ENCODE measurements at places on chromosomes 7 and 10.

DNA sequence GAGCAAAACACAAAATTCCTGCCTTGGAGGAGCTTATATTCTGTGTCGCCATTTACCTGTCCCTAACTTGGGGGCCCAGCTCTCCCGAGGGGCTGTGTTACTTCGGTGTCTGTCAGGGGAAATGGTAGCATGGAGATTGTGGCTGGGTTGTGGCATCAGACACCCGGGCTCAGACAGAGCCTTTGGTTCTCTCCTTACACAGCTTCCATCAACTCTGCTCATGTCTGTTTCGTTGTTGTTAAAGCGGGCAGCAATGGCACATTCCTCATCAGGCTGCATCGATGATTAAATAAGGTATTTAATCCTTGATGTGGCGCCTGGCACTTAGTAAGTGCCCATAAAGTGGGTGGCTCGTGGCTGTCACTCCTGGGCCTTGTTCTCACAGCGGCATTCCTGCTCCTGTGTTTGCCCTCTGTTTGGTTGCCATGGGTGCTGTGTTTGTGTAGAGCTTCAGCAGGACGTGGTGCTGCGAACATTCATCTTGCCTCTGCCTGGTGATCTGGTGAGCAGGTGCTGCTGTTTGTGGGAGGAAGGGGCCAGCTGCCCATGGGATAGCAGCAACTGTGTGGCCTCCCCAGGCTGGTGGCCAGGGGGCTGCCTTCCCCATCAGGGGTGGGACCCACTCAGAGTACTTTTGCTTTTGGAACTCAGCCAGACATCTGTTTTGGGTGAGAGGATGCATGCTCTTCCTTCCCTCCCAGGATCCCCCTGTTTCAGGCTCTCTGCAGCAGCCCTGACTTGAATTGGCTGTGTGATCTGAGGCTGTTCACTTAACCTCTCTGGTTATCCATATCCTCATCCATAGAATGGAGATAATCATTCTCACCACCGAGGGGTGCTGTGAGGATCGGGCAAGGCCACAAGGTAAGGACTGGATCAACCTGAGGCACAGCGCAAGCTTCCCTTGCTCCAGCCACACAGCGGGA, 207.2 kb upstream of the SVIL start:
- peak; percentile 67 for DNase-seq

- no peak for DNase-seq
Observed at GRCh38 chr10:120086066-120086465, 193.5 kb downstream of the SEC23IP start.

DNA sequence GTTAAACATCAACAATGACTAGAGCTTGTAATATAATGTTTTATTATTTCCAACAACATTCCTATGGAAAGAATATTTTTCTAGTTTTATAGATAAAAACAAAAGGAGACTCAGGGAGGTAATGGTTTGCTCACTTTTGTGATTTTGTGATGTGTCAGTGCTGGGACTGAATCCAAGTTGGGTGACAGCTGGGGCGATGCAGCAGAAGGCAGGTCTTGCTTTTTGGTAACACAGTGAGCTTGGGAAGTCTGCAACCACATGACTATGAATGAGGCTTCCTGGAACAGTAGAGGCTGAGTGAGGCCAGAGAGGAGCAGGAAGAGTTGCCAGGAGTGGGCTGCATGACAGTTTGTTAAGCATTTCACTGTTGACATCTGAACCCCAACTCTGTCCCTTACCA, 4.9 kb upstream of the YKT6 start:
- DNase-seq, result peak; percentile 6

GRCh38 chr10:132175907-132176581, 10.7 kb upstream of the DPYSL4 start:
- DNase-seq, result no peak

DNA sequence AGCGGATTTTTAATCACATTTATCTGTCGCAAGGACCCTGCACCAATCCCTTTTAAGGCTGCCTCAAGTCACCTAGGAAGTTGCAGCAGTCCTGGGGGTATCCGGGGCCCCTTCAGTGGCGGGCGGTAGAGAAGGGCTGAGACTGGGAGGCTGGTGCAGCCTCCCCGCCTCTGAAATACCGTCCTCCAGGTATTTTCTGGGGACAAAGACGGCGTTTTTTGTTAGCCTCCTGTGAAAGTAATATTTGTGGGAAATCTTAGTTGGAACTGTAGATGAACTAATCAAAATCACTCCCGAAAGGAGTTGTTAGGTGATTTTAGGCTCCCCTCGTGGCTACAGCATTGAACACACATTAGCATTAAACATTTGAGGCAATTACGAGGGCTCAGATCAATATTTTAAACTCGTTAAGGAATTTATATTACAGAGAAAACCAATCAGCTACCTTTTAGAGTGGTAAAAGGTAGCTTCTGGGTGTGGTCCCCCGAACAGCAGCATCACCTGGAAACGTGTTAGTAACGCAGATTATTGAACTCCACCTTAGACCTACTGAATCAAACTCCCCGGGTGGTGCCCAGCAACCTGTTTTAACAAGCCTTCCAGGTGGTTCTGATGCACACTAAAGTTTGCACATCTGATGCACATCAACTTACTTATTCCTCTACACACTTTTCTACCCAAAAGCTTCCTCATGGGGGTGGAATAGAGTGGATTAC, 530 bp upstream of the ANXA7 start:
- DNase-seq, result no peak

DNA sequence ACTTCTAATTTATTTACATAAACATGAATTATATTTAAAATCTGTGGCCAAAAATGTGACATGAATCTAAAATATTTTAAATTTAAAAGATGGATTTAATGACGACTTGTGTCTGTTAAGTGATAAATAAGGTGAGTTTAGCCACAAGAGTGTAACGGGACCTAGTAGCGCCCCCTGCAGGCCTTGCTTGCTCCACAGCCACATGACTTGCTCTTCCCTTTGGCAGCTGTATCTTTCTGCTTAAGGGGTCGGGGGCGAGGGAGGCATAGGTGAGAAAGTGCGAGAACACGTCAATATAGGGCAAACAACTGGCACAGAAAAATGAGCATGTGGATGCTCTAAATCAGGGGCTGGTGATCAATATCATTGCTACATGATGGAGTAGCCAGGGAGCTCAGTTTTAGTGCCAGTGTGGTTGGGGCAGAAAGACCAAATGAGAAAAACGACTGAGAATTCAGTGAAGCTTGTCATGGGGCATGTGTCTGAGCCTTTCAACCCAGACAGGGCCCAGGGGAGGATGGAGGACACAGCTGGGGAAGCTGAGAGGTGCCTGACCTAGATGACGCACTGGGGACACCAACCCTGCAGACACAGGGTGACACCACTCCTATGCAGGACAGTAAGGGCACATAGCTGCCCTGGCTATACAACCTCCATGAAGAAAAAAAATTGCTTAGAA, 49.8 kb downstream of the PAXIP1 start:
- peak; percentile 85 for DNase-seq

GRCh38 chr10:49596493-49596809, 13.7 kb upstream of the SLC18A3 start:
- no peak for DNase-seq

- DNase-seq, result no peak
Observed at GRCh38 chr10:107986571-107986970, 822.1 kb upstream of the SORCS1 start.

GRCh38 chr7:49322476-49322875, 398.1 kb downstream of the CDC14C start:
- DNase-seq, result no peak

DNA sequence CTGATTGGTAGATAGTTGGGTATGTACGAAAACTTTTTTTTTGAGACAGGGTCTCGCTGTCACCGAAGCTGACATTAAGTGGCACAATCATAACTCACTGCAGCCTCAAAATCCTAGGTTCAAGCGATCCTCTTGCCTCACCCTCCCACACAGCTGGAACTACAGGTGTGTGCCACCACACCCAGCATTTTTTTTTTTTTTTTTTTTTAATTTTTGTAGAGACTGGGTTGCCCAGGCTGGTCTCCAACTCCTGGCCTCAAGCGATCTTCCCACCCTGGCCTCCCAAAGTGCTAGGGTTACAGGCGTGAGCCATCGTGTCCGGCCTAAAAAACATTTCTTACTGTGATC, 1.5 kb upstream of the LRRC27 start:
- no peak for DNase-seq

DNA sequence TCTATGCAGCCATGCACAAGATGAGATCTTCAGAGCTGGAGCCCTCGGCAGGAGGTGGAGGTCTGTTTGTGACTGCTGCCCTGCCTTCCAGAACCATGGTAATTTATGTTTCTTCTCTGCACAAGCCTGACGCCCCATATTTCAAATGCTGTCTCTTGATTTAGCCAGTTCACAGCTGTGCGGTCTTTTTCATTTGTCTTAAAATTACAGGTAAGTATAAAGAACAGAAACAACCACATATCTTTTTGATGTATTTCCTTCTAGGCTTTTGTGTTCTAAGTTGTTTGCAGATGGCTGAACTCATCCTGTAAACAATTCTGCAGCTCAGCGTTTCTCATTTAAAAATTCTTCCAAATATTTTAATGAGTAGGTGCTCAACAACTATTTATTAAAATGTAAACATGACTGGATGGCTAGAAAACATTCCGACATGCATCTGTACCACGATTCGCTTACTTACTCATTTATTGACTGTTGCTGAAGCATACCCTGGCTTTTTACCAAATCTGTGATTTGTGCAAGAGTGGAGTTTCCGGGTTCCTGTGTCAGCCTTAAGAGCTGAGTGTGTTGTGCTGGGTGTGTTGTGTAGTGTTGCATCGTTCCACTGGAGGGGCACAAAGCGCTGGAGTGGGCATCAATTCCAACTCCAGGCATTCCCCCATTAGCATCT, 58.9 kb downstream of the PIP4K2A start:
- no peak for DNase-seq

- DNase-seq, result no peak
Observed at GRCh38 chr7:79281426-79281825, 172.0 kb downstream of the MAGI2 start.

- DNase-seq, result no peak
Observed at GRCh38 chr7:1572111-1572822, 2.4 kb upstream of the PSMG3 start.

DNA sequence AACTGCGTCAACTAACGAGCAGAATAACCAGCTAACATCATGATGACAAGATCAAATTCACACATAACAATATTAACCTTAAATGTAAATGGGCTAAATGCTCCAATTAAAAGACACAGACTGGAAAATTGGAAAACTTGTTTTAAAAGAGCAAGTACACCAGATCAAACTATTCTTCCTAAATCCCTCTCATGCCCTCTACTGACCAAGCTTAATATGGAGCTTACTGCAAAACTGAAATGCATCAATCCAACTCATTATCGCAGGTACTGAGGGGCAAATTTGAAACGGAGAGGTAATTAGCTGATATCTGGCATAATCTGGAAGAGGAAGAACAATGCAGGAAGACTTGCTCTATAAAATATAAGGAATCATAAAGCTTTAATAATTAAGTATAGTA, 1223.8 kb downstream of the NXPH1 start:
- DNase-seq, result no peak

GRCh38 chr7:27219821-27220220, 19.9 kb upstream of the HOXA13 start:
- no peak for DNase-seq

GRCh38 chr10:96789571-96790108, 42.5 kb upstream of the LCOR start:
- no peak for DNase-seq

DNA sequence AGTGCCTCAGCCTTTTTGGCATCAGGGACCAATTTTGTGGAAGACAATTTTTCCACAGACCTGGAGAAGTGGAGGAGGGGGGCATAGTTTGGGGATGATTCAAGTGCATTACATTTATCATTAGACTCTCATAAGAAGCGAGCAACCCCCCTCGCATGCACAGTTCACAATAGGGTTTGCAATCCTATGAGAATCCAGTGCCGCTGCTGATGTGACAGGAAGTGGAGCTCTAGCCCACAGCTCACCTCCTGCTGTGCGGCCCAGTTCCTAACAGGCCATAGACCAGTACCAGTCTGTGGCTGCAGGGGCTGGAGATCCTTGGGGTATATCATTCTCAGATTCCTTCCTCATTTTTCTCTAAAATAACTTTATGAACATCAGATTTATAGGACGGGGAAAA, 50.8 kb downstream of the ATAD1 start:
- DNase-seq, result no peak

GRCh38 chr7:103875718-103876117, 113.7 kb downstream of the RELN start:
- no peak for DNase-seq

- DNase-seq, result no peak
Observed at GRCh38 chr10:128539510-128540127, 413.4 kb upstream of the MKI67 start.

DNA sequence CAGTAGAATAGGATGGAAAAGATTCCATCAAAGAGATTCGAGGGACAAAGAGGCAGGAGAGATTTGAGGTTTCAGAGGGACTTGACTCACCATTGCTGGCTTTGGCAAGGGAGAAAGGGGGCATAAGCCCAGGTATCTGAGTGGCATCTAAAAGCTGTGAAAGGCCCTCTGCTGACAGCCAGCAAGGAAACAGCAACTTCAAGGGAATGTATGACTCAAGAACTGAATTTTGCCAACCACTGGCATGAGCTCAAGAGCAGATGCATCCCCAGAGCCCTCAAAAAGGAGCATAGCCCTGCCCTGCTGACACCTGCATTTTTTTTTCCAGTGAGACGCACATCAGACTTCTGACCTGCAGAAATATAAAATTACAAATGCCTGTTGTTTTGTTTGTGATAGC, 19.6 kb upstream of the ADAM12 start:
- DNase-seq, result no peak

GRCh38 chr10:124084708-124085107, 8.7 kb downstream of the CHST15 start:
- no peak for DNase-seq

DNA sequence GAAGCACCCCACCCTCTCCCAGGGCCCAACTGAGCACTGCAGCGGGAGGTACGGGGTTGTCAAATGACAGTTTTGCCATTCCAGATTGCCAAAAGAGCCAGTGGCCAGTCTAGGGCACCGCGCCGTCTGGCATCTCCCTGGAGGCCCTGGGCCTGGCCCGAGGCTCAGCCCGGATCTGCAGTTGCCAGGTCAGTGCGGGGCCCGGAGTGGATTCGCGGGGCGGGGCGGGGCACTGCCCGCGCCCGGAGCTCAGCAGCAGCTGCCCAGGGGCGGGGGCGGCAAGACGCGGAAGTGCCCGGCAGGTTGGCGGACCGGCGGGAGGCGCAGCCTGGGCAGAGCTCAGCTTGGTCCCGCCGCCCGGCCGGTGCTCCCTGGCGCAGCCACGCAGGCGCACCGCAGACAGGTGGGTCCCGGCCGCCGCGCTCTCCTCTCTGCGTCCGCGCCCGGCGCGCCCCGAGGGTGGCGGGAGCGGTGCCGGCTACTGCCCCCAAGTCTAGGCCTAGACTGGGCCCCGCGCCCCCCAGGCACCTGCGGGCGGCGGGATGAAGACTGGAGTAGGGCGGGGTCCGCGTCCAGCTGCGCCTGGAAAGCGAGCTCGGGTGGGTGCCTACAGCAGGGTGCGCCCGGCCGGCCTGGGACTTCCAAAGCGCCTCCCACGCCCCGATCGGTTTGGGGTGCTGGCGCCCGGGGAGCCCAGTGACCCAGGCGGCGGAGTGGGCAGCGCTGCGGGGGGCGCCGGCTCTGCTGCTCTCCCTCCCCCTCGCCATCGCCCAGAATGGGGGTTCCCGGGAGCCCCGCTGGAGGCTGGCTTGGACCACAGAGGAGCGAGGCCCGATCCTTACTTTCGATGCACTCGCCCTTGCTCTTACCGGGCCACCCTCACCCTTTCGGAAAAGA, at the start of gene IRF5:
IRF5 (plus strand) TSS at position 281 of the 897 bp plus-strand sequence. CDS start 4,155 bp downstream, outside the sequence.
- DNase-seq, result peak; percentile 88

Measured in upper lobe of right lung (tissue), 1 donor.